ENCODE measurements at places on chromosomes 5 and 9.
A peak's percentile ranks its signal among the peaks of the same experiment; 100 is the strongest.

DNA sequence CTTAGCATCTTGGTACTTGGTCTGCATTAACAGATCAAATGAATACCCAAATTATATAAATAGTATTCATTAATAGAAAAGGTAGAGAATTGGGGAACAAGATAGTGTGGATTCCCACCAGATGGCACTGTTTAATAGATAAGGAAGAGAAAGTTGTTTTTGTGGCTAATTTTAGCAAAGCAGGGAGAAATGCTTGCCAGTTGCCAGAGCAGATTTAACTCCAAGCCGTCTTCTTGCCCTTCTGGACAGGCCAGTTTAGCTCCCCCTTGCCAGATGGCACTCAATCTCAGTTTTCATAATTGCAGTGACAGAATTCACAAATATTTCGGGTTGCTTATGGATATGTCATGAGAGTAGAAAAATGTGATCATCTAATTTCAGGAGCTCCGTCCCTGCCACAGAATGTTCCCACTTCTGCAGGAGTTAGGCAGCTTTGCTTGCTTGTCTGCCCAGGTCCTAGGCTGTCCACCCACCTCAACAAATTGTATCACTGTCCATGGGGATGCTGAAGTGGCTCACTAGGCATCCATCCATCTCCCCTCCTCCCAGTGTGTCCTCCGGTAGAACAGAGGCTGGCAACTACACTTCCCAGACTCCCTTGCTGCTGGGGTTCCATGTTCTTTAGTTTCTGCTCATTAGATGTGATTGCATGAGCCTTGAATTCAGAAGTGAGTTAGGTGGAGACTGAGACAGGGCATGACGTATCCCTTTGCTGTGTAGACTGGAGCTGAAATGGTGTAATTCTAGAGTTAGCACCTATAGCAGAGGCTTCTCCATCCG, 11.8 kb upstream of the HEXB start:
- DNase-seq: peak; percentile 51

DNA sequence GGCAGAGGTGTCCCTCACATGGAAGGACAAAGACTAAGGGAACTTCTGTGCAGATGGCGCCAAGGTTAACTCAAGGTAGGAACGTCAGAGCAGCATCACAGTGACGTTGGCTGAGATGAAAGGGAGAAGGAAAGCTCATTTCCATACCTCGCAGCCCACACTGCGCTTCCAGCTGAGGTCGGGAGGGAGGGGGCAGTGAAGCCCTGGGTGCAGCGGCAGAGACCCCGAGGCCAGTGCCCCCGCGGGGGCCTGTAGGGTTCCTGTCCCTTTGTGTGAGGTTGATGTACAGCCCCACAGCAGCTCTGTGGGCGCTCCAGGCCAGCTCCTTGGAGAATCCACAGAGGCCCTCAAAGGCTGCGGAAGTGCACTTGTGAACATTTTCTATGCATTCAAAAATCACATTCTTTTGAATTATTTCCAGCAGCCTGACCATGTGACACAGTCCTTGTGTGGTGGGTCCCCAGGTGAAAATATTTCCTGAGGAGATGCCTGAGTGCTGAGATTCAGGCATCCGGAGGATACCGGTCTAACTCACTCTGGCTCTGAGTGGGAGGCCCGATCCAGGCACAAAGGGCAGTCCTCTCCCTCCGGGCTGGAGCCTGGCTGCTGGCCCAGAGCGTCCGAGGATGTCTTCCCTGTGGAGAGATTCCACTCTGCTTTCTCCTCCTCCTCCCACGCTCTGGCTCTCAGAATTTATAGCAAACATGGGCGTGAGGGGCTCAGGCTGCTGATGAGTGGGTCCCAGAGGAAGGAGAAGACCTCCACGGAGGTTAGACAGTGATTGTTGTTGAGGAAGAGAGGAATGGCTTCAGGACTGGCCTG, 150.7 kb downstream of the ICE1 start:
- DNase-seq: no peak

- DNase-seq: peak; percentile 59
These were observed 13.0 kb upstream of the CYFIP2 start for GRCh38 chr5:157252711-157253465.

- DNase-seq: no peak
These were observed 70.6 kb downstream of the COL5A1 start for GRCh38 chr9:134712243-134712642.

DNA sequence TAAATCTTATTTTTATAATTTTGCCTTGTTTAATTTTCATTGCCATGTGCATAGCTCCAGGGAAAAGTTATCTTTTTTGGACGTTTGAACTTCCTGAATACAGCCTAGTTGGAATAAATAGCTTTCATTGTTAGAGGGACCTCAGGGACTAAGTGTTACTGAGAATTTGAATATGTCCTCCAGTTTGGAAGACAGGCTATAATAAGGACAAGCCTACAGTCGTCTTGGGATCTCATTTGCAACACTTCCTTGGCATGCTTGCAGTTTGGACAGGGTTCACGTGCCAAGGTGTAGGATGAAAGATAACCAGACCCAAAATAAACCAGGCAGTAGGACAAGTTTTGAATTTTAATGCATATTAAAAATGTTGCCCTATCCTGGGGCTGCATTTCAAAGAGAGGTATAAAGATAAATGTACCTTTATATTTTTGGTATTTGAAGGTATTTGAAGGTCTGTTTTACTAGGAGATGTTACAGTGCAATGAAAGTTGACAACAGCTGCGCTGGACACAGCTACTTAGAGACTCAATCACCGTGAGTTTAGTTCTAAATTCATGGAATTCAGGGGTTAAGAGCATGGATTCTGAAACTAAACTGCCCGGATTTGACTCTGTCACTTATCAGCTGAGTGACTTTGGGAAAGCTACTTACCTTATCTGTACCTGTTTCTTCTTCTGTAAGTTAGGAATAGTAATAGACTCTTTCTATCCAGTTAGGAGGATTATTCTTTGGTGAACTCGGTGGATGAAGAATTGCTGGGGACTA, 134.1 kb downstream of the ACTBL2 start:
- DNase-seq: no peak

DNA sequence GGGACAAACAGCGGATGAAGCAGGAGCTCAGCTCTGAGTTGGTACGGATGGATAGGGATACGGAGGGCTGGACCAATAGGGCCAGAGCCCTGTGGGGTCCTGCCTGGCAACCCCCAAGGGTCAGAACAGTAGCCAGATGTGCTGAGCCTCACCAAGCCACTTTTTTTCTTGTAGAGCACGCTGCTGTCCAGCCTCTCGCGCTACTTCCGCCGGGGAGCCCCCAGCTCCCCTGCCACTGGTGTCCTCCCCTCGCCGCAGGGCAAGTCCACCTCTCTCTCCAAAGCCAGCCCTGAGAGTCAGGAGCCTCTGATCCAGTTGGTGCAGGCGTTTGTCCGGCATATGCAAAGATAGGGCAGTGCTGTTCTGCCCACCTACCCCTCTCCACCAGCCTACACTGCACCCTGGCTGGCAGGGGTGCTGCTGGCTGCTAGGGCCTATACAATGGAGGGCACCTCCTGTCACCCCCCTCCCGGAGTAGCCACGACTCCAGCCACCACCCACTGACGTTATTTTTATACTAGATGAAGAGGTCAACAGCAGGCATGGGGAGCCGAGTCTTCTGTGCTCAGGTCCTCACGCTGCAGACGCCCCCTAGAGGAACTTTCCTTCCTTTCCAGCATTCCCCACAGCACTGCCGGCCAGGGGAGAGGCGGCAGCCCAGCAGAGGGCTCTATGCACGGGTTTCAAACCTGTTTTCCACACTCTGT, 21.6 kb downstream of the SH3GLB2 start:
- DNase-seq: peak; percentile 80

- DNase-seq: no peak
These were observed 283.8 kb upstream of the DMRT1 start for GRCh38 chr9:557601-558201.

DNA sequence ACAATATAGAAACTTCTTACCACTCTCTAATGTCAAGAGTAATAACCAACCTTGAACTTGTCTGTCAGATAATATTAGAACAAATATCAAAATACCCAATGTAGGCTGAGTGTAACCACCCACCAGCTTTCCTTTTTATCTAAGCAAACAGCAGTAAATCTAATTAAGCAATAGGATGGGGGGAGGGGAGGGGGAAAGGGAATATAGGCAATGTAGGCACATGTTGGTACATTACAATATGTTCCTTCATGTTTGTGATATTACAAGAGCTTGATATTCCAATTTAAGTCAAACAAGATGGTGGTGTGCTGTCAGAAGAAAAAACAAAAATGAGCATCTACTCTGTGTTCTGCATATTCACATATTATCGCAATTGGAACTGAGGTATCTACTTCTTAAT, 158.2 kb downstream of the DENND1A start:
- DNase-seq: no peak

GRCh38 chr9:33022303-33022702, 2.8 kb upstream of the DNAJA1 start:
- no peak for DNase-seq
